DND-41 (cell line): ENCODE measurements at places on chromosomes 4 and X.

GRCh38 chr4:9679704-9680478 is 101.5 kb upstream of the DRD5 start:
- no peak for DNase-seq

DNA sequence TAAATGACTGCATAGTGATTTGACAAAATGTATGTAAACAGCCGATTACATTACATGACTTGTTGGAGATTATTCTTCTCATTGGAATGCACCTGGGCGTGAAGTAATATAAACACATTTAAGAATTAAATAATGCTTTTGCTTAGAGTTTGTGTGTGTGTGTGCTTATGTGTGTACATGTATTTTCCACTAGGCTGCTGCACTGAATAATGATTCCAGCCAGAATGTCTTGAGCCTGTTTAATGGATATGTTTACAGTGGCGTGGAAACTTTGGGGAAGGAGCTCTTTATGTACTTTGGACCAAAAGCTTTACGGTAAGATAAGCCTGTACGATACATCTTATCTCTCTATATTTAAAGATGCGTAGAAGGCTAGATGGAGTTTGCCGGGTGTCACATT is 12.6 kb downstream of the NEIL3 start:
- no peak for DNase-seq

DNA sequence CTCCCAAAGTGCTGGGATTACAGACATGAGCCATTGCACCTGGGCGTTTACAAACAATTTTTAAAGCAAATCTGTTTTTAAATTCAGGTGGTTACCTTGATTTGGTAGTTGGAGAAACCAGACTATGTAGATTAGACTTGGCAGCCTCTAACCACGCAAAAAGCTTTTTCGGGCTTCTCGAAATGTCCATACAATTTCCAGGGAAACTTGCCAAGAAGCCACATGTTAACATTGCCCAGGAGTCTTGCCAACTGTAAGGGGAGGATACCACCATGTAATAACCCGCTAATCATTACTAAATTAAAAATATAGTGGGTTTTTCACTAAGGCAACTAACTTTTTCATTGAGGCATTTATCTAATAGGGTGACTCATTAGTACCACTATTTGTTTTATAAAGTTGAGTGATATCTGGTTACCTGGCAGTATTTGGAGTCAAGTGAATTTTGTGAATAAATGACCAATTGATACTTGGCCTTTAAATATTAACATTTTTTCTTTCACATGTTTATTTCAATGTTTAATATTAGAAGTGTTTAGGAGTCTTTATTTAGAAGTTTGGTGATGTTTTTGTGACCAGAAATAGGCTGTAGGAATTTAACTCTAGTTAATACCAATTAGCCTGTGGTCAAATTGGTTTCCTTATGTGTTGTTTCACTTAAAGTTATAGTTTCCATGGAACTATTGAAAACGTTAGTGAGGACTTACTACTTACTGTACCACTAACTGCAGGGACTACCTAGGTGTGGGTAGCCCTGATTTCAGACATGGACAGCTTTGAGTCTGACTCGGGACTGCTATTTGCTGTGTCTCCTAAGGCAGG is 61.3 kb downstream of the CLDN34 start:
- DNase-seq: no peak

GRCh38 chr4:150007512-150007911 is 70.7 kb upstream of the DCLK2 start:
- DNase-seq: no peak

GRCh38 chrX:71652405-71652804 is 14.9 kb upstream of the LOC101059915 start:
- DNase-seq: peak; percentile 64

- peak; percentile 21 for DNase-seq
These were observed 7.4 kb downstream of the HNRNPH2 start for GRCh38 chrX:101415180-101416145.

GRCh38 chr4:30182786-30183185 is 537.4 kb upstream of the PCDH7 start:
- DNase-seq: no peak

DNA sequence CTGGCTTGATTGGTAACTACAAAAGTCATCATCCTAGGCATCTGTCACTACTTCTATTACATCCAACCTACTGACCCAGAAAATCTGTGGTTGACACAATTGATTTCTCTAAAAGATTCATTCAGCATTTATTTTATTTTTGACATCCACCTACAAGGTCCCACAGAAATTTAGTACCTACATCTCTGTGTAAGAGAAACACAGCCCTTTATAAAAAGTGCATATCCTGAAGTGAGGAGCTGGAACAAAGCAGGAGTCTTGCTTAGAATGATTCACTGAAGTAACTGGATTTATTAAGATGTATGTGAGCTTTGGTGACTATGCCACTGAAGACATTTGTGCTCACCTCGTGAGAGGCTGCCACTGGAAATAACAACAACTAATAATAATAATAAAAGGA is 391.0 kb downstream of the GPAT3 start:
- no peak for DNase-seq

- no peak for DNase-seq
These were observed 50.9 kb downstream of the FAM193A start for GRCh38 chr4:2587213-2587823.

GRCh38 chr4:19880206-19880605 is 371.5 kb upstream of the SLIT2 start:
- peak; percentile 56 for DNase-seq

- no peak for DNase-seq
These were observed 50.9 kb downstream of the NAP1L5 start for GRCh38 chr4:88646528-88647280.

DNA sequence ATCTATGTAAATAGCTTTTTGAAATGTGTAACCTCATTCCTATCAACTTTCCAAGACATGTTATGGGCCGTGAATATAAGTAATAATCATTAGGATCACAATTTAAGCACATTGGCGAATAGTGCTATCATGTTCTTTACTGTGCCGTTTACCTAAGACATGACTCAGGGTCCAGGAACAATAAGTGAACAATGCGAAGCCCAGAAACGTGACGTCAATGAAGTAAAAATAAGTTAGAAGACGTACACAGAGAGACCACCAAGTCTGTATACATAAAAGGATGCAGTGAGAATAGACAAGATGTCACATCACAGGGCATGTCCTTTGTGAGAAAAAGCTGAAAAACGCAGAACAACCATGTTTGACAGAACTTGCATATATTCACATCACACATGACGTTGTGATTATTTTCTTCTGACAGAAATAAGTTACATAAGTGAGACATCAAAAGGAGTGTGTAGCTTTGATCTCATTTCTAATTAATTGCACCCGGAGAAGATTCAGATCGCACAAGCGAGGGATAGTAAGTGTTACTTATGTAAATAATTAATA is 49.4 kb upstream of the FAT1 start:
- no peak for DNase-seq

DNA sequence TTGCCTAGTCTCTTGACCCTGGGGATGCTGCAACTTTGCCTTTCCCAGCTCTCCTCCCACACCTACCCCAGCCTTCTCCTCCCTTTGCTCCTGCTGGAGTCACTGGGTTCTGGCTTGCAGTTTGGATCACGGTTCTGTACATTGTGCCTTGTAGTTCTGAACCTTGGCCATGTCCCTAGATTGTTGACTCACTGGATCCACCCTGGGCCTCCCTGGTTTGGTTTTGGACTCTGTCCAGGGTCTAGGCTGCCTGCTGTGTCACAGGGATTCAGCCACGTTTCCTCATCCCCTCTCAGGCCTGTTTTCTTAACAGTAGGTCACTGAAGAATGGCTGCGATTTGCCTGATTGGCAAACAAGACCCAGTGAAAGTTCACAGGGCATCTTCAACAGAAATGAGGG is 11.5 kb upstream of the GABRE start:
- no peak for DNase-seq
